Kidney (tissue), 22 donors: ENCODE measurements at places on chromosomes 4 and X. TPM values are rescaled to one million over a fixed set of nuclear protein-coding genes. Genes with fewer than 3 reads are reported as not detected.

The CXCL6 gene
- polyA plus RNA-seq = 1.1 TPM

The MED14 gene
- 5.9 TPM for polyA plus RNA-seq

GRCh38 chr4:186586205-186586604, 30.8 kb upstream of the MTNR1A start:
- DNase-seq = no peak

DNA sequence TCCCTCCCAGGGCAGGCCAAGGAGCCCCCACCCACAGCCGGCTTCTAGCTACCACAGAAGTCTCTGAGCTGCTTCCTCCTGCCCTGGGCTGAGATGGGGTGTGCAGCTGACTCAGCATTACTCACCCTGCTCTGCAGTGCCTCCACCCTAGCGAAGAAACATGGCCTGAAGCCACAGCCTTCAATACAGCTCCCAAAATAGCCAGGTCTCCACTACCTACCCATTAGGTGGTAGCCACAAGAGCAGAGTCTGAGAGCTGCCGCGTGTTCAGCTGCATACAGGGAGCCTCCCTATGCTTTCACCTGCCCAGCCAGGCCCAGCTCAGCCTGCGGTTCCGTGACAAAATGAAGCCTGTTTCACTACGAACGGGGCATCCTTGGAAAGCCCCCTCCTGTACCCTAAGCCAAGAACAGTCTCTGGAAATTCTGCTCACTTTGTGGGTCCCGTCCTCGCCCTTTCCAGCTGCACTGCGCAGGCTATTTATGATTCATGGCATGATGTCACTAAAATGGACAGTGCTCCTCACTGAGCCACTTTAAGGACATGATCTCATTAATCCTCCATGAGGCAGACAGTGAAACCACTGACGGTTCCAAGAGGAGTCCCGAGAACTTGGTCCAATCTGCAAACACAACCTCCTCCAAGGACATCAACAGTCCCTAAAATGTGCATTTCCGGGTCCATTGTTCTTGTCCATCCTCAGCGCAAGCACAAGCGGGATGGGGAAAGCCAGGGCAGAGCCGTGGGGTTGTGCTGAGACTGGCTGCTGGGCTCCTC, 20.2 kb downstream of the WDR1 start:
- DNase-seq = no peak

GRCh38 chrX:55709735-55710134, 7.8 kb upstream of the RRAGB start:
- no peak for DNase-seq

- DNase-seq = peak; percentile 12
Measured at GRCh38 chr4:166165829-166166420, 292.9 kb downstream of the TLL1 start.

The MAML3 gene
- polyA plus RNA-seq = 1.4 TPM

- DNase-seq = peak; percentile 63
Measured at GRCh38 chr4:153448003-153448731, 18.0 kb upstream of the TMEM131L start.

The RAPGEF2 gene
- polyA plus RNA-seq = 6.9 TPM

DNA sequence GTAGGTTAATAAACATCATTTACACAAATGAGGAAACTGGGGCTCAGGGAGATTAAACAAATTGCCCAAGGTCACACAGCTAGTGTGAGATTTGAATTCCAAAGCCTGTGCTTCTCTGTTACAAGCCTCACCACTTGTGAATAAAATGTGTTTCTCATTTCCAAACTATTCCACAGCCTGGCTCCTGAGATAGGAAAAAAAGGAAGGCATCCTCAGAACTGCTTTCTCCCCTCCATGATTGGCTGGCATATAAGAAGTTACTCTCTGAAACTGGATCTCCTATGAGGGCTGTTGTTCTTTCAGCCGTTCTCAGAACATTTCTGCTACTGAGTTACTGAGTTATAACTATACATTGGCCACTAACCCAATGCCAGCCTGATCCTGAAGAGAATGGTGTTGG, 237.9 kb downstream of the MAML3 start:
- DNase-seq = no peak

DNA sequence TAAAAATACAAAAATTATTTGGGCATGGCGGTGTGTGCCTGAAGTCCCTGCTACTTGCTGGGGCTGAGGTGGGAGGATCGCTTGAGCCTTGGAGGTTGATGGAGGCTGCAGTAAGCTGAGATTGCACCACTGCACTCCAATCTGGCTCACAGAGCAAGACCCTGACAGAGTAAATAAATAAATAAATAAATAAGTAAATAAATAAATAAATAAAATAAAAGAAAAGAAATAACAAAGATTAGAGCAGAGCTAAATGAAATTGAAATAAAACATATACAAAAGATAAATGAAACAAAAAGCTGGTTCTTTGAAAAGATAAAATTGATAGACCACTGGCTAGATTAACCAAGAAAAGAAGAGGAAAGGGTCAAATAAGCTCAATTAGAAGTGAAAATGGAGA, 43.1 kb downstream of the HPGD start:
- DNase-seq = no peak

- DNase-seq = no peak
Measured at GRCh38 chr4:150664935-150665334, 83.0 kb downstream of the MAB21L2 start.

DNA sequence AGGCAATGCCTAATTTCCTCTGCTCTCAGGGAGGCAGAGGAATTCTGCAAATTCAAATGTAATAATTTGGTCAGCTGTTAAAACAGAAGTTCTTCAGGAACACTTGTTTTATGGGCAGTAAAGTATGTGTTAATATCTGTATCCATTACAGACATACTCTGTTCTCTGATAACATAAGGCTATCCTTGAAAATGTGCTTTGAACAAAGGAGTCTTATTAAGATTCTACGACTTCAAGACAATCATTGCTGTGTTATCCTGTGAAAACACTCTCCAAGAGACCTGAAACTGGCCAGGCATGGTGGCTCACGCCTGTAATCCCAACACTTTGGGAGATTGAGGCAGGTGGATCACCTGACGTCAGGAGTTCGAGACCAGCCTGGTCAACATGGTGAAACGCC, 1.9 kb upstream of the CFP start:
- DNase-seq = no peak

GRCh38 chr4:90888571-90888970, 761.4 kb downstream of the CCSER1 start:
- DNase-seq = no peak

DNA sequence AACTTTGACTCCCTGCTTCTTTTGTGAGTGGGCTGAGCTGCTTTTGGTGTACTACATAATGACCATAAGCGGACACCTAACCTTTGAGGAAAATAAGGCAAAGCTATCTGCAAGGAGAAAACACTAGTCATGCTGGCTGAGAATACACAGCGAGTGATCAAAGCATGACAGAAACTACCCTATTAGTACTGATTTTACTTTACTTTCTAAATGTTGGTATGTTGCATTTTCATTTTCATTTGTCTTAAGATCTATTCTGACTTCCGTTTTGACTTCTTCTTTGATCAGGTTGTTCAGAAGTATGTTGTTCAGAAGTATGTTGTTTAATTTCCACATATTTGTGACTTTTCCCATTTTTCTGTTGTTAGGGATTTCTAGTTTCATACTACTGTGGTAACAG, 361.1 kb downstream of the TRAM1L1 start:
- DNase-seq = no peak

GRCh38 chrX:85140964-85141363, 102.6 kb downstream of the SATL1 start:
- DNase-seq = no peak

- DNase-seq = no peak
Measured at GRCh38 chr4:167774646-167775045, 317.7 kb upstream of the ANXA10 start.

- DNase-seq = no peak
Measured at GRCh38 chr4:189177130-189177529, 763.5 kb upstream of the FRG1 start.

- DNase-seq = no peak
Measured at GRCh38 chrX:70527610-70528345, 83.1 kb downstream of the DLG3 start.

The CPZ gene
- 1.2 TPM for polyA plus RNA-seq

GRCh38 chr4:2075171-2075986, 16.3 kb downstream of the NAT8L start:
- no peak for DNase-seq

- DNase-seq = peak; percentile 12
Measured at GRCh38 chr4:161522031-161522430, 641.8 kb downstream of the FSTL5 start.

GRCh38 chrX:40854242-40854641, 118.9 kb upstream of the MED14 start:
- DNase-seq = no peak

DNA sequence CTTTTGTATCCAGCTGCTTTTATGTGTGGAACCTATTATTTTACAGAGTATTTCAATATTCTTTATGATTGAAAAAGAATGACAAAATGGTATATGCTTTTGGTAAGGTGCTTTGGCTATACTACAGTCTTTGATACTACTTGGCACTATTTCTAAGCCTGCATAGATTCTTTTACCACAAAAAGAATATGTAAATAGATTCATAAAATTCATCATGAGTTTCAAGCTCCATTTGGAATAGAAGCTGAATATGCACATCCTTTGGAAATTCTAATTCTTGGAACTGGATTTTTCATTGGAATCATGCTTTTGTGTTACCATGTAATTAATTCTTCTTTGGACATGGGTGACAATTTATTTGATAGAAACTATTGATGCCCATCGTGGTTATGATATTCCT, 60.2 kb upstream of the SYTL5 start:
- DNase-seq = no peak

DNA sequence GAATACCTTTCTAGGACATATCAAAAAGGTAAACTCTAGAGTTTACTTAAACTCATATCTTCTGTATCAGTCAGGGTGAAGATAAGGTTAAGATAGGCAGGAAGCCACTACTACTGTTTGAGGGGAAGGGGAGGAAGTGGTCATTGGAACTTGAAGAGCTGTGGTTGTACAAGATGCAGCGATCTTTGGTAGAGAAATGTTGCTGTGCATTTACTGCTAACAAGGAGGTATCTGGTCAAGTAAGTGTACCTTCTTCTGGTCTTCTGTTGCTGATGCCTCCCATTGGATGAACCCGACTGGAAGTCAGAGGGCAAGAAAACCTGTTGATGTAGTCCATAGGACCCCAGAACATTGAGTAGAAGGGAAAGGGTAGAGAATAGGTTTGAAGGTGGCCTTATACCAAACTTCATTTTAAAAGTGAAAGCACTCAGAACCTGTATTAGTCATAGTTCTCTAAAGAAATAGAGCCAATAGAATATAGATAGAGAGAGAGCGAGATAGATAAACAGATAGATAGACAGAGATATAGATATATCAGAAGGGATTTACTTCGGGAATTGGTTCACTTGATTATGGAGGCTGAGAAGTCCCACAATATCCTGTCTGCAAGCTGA, 47.9 kb upstream of the TSPAN5 start:
- no peak for DNase-seq

- peak; percentile 76 for DNase-seq
Measured at GRCh38 chrX:110146521-110146920, 143.6 kb downstream of the TMEM164 start.

The MAGEB10 gene
- not detected for polyA plus RNA-seq

DNA sequence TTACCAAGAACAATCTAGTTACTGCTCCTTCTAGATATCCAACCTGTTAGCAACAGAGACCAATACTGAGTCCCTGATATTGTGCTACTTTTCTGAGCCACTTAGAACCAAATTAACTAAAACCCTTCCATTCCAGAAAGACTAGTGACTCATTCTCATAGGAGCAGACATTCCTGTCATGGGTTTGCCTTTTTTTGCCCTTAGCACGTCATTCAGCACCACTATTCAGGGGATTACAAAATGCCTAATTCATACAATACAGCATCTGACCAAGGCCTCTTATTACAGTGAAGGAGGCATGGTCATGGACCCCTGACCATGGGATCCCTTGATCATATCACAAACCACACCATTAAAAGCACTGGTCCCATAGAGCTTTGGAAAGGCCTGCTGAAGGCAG, 123.8 kb upstream of the CXCL13 start:
- no peak for DNase-seq

DNA sequence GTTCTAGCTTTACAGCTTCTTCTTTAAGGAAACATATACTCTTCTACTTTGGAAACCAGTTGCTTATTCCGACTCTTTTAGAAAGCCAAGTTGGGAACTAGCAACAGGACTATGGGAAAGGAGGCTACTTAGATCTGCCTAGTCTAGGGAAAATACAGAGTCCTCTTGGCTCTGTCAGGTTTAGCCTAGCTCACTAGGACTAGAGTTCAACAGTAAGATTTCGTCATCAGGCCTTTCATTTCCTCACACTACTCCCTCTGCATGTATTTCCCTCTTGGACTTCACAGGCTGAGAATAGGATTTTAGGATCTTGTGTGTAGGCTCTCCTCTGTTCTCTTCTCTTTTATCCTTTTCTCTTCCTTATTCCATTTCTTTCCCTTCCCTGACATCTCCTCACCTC, 409.8 kb downstream of the AR start:
- no peak for DNase-seq

The LGI2 gene
- polyA plus RNA-seq = 4.8 TPM

- DNase-seq = no peak
Measured at GRCh38 chrX:13432414-13433297, 112.8 kb upstream of the ATXN3L start.

The CLDN22 gene
- polyA plus RNA-seq = 0.39 TPM

The LRIT3 gene
- 0.62 TPM for polyA plus RNA-seq

GRCh38 chr4:121668368-121669162, 28.2 kb downstream of the ANXA5 start:
- no peak for DNase-seq

DNA sequence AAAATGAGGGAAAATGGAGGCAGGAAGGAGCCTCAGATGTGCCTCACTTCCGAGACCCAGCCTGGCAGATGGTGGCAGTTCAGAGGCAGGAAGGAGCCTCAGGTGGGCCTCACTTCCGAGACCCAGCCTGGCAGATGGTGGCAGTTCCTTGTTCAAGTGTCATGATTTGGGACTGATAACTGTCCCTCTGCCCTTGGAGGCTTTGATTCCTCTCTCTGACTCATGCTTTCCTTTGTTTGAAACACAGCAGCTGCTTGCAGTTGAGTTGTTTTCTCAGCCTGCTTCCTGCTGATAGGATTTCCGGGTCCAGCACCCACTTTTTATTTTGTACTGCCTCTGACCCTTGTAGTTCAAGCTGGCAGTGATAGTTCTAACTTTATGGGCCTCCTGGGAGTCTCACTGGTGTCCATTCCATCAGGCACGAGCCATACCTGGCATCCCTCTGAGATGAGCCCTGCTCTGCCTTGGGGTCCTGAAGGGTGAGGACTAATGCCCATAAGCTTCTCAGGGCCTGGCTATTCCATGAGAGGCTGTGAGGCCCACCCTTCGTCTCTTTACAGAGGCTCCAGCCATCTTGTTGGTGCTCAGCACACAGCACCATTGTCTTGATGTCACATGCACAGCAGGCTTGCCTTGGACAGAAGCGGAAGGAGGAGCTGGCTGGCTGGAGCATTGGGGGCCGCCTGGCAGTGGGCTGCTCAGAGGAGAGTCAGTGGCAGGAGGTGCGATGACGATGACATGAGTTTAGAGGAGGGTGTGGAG, 13.0 kb downstream of the RGS12 start:
- DNase-seq = peak; percentile 30
